ENCODE measurements at places on chromosomes 5 and 9.

- DNase-seq = no peak
Observed at GRCh38 chr9:107739601-107740082, 250.1 kb upstream of the KLF4 start.

- DNase-seq = no peak
Observed at GRCh38 chr5:155485386-155485785, 471.8 kb downstream of the KIF4B start.

DNA sequence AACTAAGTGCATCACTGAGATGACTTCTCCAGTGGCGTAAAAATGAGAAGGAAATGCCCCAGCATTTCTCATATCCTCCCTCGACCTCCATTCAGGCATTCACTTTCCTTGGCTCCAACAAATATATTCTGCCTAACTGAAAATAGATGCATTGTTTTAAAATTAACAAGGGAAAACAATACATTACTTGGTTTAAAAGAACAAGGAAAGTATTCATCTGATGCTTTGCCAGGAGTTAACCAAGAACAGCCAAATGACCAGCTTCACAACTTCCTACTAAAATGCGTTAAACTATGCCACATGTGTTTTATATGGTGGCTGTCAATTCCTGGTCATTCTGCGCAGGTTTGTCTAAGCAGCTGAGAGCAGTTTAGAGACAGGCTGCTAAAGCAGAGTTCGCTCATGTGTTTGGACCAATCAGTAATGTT, 121.4 kb downstream of the GNAQ start:
- DNase-seq = no peak

DNA sequence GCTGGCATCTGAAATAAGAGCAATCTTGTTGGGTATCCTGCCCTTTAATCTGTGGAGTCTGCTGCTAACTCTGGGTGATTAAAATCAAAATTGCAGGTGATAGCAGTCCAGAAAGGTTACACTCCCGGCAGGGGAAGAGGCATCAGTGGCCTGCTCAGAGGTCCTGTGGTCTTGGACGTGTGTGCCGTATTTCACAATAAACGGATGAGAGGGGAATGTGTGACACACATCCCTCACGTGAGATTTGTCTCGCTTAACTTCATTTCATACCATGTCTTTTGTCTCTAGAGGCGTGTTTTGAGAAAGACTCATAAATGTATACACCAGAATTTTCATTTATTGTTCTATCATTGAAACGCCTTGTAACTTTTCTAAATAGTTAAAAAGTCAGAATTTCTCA, 36.6 kb downstream of the FAM240B start:
- no peak for DNase-seq

GRCh38 chr9:33619666-33620404, 95.8 kb downstream of the ANKRD18B start:
- DNase-seq = no peak

GRCh38 chr9:88808019-88808656, 183.1 kb upstream of the S1PR3 start:
- DNase-seq = no peak

GRCh38 chr5:38607930-38608564, 51.6 kb upstream of the LIFR start:
- no peak for DNase-seq

DNA sequence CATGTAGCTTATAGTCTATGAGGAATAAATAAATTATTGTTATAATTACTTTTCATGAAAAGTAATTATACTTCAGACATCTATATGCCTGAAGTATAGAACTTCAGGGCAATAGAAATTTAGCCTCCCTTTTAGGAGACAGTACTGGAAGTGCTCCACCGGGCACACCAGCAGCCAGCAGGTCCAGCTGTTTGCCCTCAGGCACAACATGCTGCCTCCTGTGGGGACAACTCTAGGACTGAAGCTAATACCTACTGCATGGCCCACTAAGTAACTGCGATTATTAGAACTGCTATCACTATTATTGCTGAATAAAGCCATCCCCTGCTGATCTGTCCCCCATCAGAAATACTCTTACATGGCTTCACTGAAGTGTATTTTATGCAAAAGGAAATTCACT, 329.6 kb downstream of the MED10 start:
- no peak for DNase-seq

- DNase-seq = no peak
Observed at GRCh38 chr5:128538000-128538249, at the start of gene FBN2. TSS of gene FBN2 (minus strand) at chr5:128538245. CDS start at chr5:128537603, 642 bp downstream.

DNA sequence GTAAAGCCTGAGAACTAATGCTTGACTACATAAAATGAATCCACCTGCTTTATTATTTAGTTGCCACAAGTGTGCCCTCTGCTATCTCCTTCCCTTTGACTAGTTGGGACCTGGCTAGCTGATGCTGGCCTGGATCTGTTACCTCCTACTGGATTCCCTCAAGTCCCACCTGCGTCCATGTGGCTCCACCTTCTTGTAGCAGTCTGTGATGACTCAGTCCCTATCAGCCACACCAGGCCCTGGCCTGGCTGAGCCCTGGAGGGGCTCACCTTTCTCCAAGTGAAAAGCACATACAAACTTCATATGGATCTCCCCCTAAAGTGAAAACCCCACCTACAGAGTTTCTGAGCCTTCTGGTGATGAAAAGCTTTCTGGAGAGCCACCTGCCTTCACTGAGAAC, 611.4 kb downstream of the SEMA5A start:
- DNase-seq = no peak

- no peak for DNase-seq
Observed at GRCh38 chr5:148794729-148795561, 31.5 kb upstream of the ADRB2 start.

GRCh38 chr5:2381070-2381469, 370.4 kb downstream of the IRX2 start:
- DNase-seq = no peak

Data from stimulated activated CD8-positive, alpha-beta memory T cell treated with anti-CD3 and anti-CD28 coated beads, Interleukin-4, amount 100 ng/mL, for 24 hours (primary cell).